ENCODE measurements at places on chromosomes 1 and 21. TPM values are rescaled to one million over a fixed set of nuclear protein-coding genes. Genes with fewer than 3 reads are reported as not detected.

Gene SLC2A5
- total RNA-seq = 2.3 TPM

Gene UBR4
- 165 TPM for total RNA-seq

Gene C1orf87
- total RNA-seq = not detected

Gene C1orf115
- 4.2 TPM for total RNA-seq

Gene CRYBG2
- total RNA-seq = not detected

Gene MYOC
- total RNA-seq = 0.25 TPM

Gene SPRR2E
- total RNA-seq = not detected

Gene FCGR3A
- total RNA-seq = not detected

Gene C21orf58
- 4.5 TPM for total RNA-seq

Gene BECN2
- not detected for total RNA-seq

Gene ANGPTL3
- not detected for total RNA-seq

Gene NTNG1
- total RNA-seq = 19.0 TPM

Gene OR2L8
- total RNA-seq = 0.25 TPM

Gene NBPF8
- total RNA-seq = 18.1 TPM

Gene C1orf105
- total RNA-seq = not detected

Gene PGLYRP4
- total RNA-seq = not detected

Gene FASLG
- not detected for total RNA-seq

Gene TSTD1
- total RNA-seq = 3.4 TPM

Gene NBPF14
- 62.9 TPM for total RNA-seq

Gene DCST1
- total RNA-seq = not detected

Gene RXFP4
- total RNA-seq = 0.11 TPM

Gene DDR2
- total RNA-seq = 316 TPM

Gene KCNE1
- total RNA-seq = 0.12 TPM

Gene HES3
- not detected for total RNA-seq

Gene ALPL
- 4.2 TPM for total RNA-seq

Gene RASAL2
- 21.6 TPM for total RNA-seq

Gene PLA2G2F
- not detected for total RNA-seq

Gene LYPD8
- not detected for total RNA-seq

Gene ST6GALNAC5
- 4.4 TPM for total RNA-seq

Gene EXTL1
- total RNA-seq = 0.75 TPM

Gene UQCRHL
- 2.4 TPM for total RNA-seq

Gene KCNA10
- total RNA-seq = not detected

Gene BRDT
- not detected for total RNA-seq
